Stimulated activated CD4-positive, alpha-beta T cell treated with anti-CD3 and anti-CD28 coated beads, Interleukin-15, amount 100 ng/mL, for 1 hour (primary cell): ENCODE measurements at places on chromosomes 12 and 14.

DNA sequence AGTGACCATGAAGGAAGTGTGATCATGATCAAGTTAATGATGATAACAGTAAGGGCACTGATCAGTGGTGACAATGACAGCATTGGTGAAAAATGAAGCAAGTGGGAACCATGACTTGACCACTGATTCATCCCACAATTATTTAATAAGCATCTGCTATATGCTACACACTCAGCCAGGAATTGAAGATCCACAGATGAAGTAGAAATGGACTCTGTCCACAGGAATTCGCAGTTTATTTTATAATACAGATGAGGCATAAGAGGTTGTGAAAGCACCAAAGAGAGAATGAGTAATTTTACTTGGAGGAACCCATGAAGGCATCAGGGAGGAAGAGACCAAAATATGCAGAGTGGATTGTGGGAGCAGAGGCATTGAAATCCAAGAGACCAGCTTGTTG lies 33.8 kb upstream of the SMUG1 start:
- no peak for DNase-seq

DNA sequence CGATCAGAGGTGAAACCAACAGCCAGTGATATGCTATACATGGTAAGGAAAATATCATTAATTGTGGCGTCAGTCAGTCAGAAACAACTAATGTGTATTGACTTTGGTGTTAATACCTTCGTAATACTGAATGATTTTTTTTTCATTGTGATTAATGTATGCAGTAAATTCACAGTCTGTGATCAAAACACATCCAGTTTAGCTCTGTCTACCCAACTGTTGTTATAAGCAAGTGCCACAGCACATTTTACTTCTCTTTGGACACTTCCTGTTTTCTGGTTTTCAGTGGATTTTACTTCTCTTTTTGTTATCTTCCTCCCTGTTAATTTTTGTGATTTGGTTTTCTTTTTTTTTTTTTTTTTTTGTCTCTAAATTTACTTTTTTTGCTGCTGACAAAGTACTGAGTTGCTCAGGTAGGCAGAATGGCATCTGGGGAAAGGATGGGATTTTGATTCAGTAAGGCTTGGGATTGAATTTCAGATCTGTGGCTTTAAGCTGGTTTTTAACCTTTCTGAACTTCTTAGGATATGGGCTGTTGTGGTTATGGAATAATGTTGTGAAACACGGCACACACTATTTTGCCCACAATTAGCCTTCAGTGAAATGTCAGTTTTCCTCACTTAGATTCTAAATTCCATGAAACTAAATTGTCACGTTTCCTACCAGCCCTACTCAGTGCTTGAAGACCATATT lies 604 bp downstream of the GLIPR1 start:
- DNase-seq, result no peak

- no peak for DNase-seq
Measured at GRCh38 chr14:94573475-94574277, 7.5 kb upstream of the SERPINA5 start.

DNA sequence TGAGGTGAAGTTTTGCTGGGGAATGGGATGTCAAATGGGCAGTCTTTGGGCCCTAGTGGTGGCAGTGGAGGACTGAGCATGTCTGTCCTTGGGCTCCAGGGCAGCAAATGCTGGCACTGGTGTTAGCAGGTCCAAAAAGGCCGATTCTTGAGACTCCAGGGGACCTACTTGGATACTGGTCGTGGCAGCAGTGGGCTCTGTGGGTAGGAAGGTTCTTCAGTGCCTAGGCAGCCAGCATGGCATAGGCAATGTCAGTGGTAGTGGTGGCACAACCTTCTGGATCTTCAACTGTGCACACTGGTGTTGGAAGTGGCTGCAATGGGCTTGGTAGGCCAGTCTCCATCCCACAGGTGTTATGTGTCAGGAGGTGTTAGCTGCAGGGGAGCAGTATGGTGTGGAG lies 334.7 kb upstream of the KITLG start:
- no peak for DNase-seq

GRCh38 chr12:95721320-95721719 lies 69.2 kb downstream of the NTN4 start:
- DNase-seq, result no peak

DNA sequence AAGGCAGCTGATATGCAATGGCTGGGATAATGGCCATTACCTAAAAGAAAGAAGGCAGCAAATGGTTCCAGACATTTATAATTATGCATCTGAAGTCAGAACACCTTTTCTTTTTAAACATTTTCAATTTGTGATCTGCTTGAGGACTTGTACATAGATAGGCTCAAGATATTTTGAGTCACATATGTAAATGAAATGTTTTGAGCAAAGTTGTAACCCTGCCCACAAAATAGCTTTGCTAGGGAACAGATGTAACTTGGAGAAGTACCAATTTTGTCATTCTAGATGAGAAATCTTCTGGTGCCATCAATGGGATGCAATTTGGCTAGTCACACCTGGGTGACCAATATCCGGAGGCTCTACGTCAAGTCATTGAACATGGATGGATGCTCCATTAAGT lies 123.1 kb downstream of the FLRT2 start:
- no peak for DNase-seq

GRCh38 chr14:75917946-75918335 lies 63.9 kb downstream of the TGFB3 start:
- DNase-seq, result no peak
